ENCODE measurements at places on chromosomes 3 and 15. TPM values are rescaled to one million over a fixed set of nuclear protein-coding genes. Genes with fewer than 3 reads are reported as not detected.

TM4SF4 gene
- total RNA-seq: 2.7 TPM

EAF2 gene
- 4.6 TPM for total RNA-seq

EBLN2 gene
- total RNA-seq: 6.9 TPM

DNAH12 gene
- 0.45 TPM for total RNA-seq

LRRFIP2 gene
- 37.8 TPM for total RNA-seq

Data from Caco-2 (cell line).